Fibroblast of skin of scalp (primary cell): ENCODE measurements at places on chromosomes 4 and X.
A peak's percentile ranks its signal among the peaks of the same experiment; 100 is the strongest.

GRCh38 chr4:61462451-61463326 lies 262.6 kb downstream of the ADGRL3 start:
- DNase-seq = peak; percentile 34

DNA sequence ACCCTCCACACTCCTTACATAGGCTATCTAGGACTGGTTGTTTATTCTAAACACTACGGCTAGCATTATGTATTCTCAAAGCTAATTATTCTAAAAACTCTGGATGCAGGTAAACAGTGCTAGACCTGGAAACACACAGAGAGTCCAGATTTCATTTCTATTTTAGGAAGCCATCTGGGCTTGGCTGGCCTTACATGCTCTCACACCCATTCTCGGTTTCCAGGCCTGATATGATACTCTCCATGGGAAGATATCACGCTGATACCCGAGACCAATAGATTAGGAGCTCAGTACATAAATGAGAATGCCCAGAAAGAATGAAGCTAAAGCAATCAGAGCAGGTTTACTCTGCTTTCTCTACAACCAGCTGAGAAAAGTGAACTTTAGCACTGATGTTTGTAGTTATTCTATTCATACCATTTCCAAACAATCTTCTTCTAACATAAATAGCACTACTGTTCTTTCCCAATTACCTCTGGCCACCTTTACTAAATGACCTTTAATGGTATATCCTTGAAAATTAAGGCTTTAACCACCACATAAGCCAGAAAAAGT lies 973.3 kb downstream of the PCDH18 start:
- DNase-seq = no peak

GRCh38 chr4:7263166-7263565 lies 70.8 kb downstream of the SORCS2 start:
- no peak for DNase-seq

GRCh38 chr4:185396724-185397385 lies at the start of gene ANKRD37:
Gene ANKRD37, plus strand, starts transcription at chr4:185396841. Its CDS starts 83 bp downstream, at chr4:185396924.
- no peak for DNase-seq

GRCh38 chr4:86831262-86832130 lies 17.7 kb downstream of the SLC10A6 start:
- peak; percentile 77 for DNase-seq

GRCh38 chr4:143346206-143346605 lies 9.5 kb downstream of the GAB1 start:
- no peak for DNase-seq

- peak; percentile 45 for DNase-seq
Observed at GRCh38 chr4:72376901-72377300, 192.1 kb downstream of the ADAMTS3 start.

DNA sequence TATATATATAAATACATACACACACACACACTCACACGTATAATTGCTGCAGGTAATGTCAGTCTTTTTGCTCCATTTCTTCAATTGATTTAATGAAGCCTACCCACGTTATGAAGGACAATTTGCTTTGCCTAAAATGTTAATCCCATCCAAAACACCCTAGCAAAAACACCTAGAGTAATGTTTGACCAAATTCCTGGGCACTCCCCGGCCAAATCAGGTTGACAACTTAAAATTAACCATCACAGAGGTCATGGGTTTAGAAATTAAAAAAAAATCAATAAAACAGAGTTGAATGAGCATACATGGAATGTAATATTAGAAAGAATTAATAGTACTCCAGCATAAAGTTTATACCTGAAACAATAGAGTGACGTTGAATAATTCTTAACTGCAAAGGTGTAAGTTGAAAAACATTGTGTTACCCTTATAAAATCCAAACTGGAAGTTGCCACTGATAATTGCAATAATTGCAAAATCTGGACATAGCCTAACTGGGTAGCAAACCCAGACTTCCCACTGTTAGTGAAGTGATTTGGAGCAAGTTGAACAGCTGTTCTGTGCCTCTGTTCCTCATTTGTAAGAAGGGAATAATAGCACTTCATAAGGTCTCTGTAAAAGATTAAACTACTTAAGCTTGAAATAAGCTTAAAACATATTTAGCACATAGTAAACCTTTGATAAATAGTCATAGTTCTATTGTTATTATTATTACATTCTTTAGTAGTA lies 2120.5 kb downstream of the PCDH7 start:
- no peak for DNase-seq

GRCh38 chrX:43718546-43718945 lies 62.4 kb downstream of the MAOA start:
- no peak for DNase-seq

DNA sequence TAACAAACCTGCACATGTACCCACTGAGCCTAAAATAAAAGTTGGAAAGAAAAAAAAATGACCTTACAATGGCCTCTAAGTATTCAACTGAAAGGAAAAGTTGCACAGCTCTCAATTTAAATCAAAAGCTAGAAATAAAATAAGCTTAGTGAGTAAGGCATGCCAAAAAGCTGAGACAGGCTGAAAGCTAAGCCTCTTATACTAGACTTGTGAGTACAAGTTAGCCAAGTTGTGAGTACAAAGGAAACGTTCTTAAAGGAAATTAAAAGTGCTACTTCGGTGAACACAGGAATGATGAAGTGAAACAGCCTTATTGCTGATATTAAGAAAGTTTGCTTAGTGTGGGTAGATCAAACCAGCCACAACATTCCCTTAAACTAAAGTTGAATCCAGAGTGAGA lies 707.9 kb upstream of the PITX2 start:
- peak; percentile 20 for DNase-seq
